ENCODE measurements at places on chromosomes 2 and 18. TPM values are rescaled to one million over a fixed set of nuclear protein-coding genes. Genes with fewer than 3 reads are reported as not detected.

Gene PGAP1
- total RNA-seq, result 10.5 TPM

Gene SIGLEC15
- not detected for total RNA-seq

Gene DYNC1I2
- total RNA-seq, result 75.7 TPM

Gene QPCT
- total RNA-seq, result 5.9 TPM

Gene PLA2R1
- 6.2 TPM for total RNA-seq

Gene PLGLB1
- total RNA-seq, result 0.64 TPM

Gene ALPP
- total RNA-seq, result not detected

Gene MYO3B
- total RNA-seq, result 0.24 TPM

Gene IL36A
- 167 TPM for total RNA-seq

Gene ALPI
- total RNA-seq, result not detected

Gene LRATD1
- total RNA-seq, result 74.7 TPM

Gene GRHL1
- total RNA-seq, result 123 TPM

Gene HNRNPLL
- total RNA-seq, result 14.2 TPM

Gene BUB1
- 15.9 TPM for total RNA-seq

Gene TLX2
- total RNA-seq, result not detected

Gene EGR4
- not detected for total RNA-seq

Gene PARD6G
- 33.8 TPM for total RNA-seq

Gene REG3G
- not detected for total RNA-seq

Gene LIMS3
- total RNA-seq, result not detected

Gene CHRND
- not detected for total RNA-seq
